AG04450 (cell line): ENCODE measurements at places on chromosomes 2 and 18.

DNA sequence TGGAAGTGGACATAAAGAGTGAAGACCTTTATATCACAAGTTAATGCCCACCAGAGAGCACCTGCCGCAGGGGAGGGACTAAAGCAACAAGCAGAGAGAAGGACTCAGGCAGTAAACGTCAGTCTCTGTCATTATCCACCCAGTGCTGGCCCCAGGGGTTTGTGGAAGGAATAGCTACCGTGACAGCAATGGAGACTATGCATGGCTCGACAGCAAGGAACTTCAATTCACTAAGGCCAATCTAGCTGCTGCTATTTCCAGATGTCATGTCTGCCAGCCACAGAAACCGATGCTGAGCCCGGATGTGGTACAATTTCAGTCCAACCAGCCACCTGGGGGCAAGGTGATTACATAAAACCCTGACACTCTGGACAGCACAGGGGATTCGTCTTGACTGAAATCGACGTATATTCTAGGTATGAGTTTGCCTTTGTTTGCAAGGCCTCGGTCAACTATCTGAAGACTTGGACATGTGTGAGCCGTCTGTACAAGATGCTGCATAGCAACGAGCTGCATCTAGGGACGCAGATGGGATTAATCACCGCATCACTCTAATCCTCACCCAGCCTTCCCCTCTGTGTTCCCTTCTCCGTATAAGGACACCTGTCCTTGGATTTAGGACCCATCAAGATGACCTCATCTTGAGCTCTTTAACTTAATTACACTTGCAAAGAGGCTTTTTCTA is 154.1 kb upstream of the SH3BP4 start:
- no peak for DNase-seq

- no peak for DNase-seq
Observed at GRCh38 chr2:62340994-62341484, 145.1 kb downstream of the B3GNT2 start.

GRCh38 chr2:3023531-3023930 is 354.1 kb downstream of the EIPR1 start:
- no peak for DNase-seq

GRCh38 chr2:78845664-78846185 is 179.8 kb upstream of the REG3G start:
- DNase-seq, result no peak

DNA sequence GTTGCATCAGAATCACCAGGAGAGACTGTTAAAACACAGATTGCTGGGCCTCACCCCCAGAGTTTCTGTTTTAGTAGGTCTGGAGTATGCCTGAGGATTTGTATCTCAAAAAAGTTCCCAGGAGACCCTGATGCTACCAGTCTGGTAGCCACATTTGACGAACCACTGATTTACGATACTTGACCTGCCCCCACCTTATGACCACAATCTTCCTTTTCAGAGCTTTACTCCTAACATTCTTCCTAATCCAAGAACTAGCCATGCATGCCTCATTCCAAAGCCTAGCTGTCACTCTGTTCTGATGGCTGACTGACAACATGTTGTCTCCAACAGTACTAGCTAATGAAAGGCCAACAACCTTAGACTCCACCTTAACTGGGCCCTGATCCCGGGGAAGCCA is 191.4 kb downstream of the MBD2 start:
- DNase-seq, result no peak

- DNase-seq, result no peak
Observed at GRCh38 chr2:9641641-9642040, 10.8 kb upstream of the YWHAQ start.

GRCh38 chr18:7567474-7568425 is 634 bp downstream of the PTPRM start:
- no peak for DNase-seq

DNA sequence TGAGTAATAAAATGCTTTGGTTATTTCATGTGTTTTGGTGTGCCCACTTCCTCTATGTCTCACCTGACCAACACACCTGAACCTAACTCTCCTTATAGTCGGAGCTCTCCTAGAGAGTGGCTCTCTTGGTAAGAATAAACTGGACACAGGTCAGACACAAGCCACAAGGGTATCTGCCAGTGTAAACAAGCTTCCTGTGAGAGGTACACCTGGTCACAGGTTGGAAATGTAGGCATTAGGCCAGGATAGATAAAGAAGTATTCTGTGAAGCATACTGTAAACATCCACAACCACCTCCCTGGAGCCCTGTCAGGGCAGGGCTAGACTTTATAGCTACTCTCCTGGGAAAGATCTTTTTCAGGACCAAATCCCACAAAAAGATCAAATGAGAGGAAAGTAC is 69.4 kb downstream of the ZDBF2 start:
- no peak for DNase-seq

DNA sequence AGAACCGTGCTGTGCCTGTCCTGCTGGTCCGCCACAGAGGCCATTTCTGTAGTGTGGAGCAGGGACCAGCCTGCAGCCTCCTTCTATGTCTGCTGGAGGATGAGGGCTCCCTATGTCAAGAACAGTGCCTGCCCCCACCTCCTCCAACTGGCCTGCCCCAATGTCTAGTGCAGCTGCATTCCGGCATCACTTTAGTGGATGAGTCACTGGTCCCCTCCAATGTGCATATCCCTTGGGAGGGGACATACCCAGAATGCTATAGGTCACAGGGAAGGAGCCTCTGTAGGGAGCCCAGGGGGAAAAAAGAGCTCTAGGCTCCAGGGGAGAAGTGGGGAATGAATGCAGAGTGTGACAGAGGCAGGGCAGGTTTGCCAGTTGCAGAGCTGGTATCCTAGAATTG is 219.6 kb downstream of the CELF4 start:
- DNase-seq, result no peak

GRCh38 chr2:77521931-77522470 is at the start of gene LRRTM4:
Gene LRRTM4, minus strand, starts transcription at chr2:77522376.
- DNase-seq, result no peak

DNA sequence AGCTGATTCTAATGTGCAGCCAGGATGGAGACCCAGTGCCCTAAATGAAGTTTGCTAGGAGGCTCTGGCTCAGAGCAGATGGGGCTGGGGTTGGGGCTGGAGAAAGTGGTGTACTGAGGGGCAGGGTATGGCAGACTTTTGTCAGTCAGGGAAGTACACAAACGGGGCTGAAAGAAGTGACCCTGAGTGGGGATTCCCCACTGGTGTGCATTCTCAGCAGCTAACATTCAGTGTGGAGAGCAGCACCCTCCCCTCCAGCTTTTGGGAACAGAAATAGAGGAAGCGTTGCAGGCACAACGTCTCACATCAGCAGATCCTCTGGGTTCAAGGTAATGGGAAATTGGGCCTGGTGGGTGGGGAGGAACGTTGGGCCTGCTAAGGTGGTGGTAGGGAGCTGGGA is 89.1 kb upstream of the GCFC2 start:
- no peak for DNase-seq

DNA sequence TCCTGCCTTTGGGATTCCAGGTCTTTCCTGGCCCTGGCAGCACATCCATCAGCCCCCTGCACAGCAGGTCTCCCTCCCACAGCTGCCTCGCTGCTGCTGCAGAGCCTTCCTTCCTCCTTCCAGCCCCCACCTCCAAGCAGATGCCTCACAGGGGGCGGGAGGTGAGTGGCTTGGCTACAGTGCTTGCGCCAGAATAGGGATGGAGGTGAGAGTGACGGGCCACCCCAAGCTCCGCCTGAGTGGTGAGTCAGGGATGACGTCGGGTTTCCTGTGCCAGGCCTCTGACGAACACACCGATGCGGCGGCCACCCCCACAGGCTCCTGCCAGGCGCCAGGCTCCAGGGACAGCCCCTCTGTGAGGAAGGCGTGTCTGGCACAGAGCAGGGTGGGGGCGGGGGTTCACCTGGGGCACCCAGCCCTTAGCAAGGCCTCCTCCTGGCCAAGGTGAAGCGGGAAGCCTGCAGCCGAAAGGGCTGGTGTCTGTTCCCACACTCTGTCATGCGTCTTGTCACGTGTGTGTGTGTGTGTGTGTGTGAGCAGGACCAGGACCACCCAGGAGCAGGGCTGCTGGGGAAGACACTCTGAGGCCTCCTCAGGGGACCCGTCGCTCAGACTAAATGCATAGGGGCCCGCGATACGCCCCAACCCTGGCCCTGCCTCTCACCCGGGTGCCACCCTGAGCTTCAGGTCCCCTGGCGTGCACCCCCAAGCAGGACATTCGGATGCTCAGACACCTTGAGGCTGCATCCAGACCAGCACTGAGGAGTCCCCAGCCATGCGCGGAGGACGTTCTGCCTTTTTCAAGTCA is 3.4 kb upstream of the DUSP2 start:
- DNase-seq, result peak; percentile 65

DNA sequence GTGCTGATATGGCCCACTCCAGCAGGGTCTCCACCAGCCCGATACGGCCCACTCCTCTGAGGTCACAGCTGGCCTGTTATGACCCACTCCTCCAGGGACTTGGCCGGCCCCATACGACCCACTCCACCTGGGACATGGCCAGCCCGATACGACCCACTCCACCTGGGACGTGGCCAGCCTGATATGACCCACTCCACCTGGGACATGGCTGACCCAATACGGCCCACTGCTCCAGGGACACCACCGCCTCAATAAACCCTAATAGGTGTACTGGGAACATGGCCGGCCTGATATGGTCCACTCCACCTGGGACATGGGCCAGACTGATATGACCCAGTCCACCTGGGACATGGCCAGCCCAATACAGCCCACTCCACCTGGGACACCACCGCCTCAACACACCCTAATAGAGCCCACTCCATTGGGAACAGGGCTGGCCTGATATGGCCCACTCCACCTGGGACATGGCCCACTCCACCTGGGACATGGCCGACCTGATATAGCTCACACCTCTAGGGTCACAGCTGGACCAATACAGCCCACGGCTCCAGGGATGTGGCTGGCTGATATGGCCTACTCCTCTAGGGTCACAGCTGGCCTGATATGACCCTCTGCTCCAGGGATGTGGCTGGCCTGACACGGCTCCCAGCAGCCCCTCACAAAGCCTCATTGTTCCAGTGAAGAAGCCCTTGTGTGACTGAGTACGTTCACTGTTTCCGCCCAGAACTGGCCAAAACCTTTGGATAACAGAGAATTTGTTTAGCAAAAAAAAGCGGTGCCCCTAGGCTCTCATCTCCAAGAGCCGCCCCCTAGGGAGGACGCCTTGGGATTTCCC is 245.6 kb downstream of the HDAC4 start:
- no peak for DNase-seq

GRCh38 chr2:230895536-230896345 is 29.3 kb downstream of the GPR55 start:
- DNase-seq, result no peak

DNA sequence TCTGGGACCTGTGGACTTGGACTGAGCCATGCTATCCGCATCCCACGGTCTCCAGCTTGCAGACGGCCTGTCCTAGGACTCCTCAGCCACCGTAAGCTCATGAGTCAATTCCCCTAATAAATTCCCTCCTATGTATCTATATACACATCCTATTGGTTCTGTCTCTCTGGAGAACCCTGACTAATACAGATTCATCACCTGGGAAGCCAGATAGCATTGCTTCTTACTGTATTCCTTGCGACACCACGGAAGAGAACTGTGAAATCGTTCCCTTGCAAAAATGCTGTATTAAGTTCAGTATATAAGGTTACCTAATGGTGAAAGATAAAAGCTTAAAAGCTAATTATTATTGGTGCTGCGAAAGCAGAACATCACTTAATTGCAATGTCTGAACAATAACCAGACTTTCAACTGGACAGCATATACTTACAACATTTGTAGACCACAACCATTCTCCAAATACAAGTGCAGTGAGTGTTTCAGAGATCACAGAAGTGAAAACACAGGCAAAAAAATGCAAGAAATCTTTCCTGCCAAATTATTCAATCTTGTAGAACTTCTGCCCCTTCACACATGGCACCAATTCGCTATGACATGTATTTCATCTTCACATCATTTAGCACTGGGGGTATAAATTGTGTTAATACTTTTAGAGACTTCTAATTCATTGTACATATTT is 352.9 kb downstream of the TXNL1 start:
- no peak for DNase-seq

DNA sequence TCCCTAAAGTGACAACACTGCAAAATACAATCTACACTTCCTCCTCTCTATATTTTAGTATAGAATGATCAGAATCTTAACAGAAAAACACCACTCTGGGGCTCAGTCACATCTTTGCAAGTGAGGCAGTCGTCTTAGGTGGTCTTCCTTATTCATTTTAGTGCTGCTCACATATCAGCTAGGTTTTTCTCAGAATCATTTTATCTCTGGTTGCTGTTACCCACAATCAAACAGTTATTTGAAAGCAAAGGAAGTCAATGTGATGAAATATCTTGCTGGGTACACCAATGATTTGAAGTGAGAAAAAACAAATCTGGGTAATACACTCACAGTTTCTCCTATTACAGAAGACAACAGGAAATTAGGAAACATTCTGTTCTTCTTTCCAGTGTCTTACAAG is 275.2 kb downstream of the DSEL start:
- no peak for DNase-seq

GRCh38 chr2:52964916-52965530 is 802.6 kb upstream of the CHAC2 start:
- no peak for DNase-seq

DNA sequence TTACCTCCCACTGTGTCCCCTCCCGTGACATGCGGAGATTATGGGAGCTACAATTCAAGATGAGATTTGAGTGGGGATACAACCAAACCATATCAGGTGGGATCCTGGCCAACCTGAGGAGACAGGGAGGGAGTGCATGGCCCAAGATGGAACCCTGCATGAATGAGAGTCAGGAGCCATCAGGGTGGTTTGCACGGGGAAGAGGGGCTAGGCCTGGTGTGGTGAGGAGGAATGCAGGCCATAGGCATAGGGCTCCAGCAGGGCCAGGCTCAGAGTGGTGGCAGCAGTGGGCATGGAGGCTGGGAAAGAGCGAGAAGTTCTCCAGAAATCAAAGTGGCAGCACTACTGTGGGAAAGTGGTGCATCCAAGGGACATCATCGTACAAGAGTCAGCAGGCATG is 74.0 kb upstream of the BCL2L11 start:
- no peak for DNase-seq

DNA sequence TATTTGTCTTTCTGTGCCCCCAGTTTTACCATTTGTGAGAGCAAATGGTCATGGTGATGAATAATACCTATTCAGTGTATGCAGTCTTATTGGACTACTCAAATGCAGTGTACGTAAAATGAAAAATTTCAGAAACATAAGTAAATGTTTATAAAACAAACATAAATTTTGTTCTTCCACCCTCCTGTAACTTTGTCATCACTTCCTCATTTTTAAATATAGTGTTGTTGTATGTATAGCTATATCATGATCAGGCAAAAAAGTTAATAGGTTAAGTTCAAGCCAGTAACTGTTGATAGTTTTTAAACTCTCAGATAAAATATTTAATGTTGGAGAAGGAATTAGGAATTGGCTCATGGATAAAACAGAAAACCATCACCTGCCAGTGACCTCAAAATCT is 93.2 kb downstream of the KLF7 start:
- DNase-seq, result no peak

- peak; percentile 27 for DNase-seq
Observed at GRCh38 chr2:14634489-14635390, 2.2 kb downstream of the LRATD1 start.

GRCh38 chr2:133523406-133523805 is 44.9 kb downstream of the NCKAP5 start:
- no peak for DNase-seq
